Sciatic nerve (tissue), 2 donors: ENCODE measurements at places on chromosomes 2 and 18.

- peak; percentile 57 for DNase-seq
Measured at GRCh38 chr2:187554011-187554703, at the start of gene TFPI. Gene TFPI (minus strand): TSS chr2:187554435. CDS start chr2:187503768, 50,667 bp downstream.

DNA sequence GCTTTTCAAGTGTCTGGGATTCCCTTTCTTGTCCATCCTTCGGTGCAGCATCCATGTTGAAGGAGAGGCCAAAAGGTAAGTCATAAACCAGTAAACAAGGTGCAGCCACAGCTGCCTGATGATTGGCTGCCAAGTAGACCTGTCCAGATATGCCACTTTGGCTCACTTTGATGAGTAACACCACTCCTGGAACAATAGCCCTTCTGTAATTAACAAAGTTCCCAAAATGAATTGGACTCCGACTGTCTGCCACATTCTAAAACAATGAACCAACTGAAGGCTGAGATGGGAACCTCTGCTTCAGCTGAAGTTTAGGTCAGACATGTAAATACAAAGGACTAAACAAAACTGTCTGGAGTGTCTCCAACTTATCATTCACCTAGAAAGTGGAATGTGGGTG lies 82.2 kb upstream of the LGALSL start:
- DNase-seq = no peak

GRCh38 chr2:220936641-220937197 lies 635.4 kb downstream of the EPHA4 start:
- DNase-seq = no peak

DNA sequence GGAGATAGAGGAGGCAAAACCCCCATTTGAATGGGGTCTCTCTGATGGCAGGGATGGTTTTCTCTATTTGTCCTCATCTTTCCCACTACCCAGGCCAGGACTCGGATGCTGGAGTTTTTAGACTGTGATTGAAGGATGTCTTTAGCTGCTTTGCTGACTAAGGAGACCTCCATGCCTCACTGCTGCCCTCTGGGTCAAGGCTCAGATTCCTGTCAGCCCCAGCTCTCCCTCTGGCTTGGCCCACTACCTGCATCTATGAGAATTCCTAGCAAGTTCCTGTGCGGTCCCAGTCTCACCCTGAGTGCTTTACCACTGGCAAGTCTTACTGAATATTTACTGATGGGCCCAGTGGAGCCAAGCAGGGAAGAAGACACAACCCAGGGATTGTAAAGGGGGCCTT lies 184.0 kb downstream of the CELF4 start:
- no peak for DNase-seq

DNA sequence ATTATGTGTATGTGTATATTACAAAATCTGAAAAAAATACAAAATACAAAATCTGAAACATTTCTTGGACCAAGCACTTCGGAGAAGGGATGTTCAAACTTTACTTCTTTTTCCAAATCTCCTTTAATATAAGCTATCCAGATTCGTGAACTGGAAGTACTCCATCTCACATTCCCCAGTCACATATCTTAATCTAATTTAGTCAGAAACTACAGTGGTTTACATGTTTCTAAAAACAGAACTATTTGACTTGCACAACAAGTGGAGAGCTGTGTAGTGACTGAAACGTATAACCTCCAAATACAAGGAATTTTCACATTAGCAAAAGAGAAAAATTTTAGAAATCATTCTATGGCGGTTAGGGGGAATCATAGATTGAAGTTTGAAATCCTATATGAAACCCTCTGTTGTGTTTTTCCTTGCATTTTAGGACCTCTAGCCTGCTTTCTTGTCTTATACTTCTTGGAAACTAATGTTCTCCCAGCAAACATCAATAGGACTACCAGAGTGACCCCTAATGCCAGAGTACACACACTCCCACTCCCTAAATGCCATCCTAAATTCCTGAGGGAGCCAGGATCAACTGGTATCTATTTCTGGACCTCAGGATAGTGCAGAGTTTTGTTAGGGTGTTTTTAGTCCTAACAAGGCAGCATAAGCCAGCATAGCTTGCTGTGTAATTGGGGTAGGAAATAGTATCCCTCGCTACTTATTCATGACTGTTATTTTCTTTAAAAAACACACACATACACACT lies 30.2 kb upstream of the ROCK1 start:
- no peak for DNase-seq

- DNase-seq = no peak
Measured at GRCh38 chr2:159895258-159896065, 97.5 kb upstream of the CD302 start.
